CD4-positive, alpha-beta T cell treated with Interleukin-21 for 1 hour (primary cell): ENCODE measurements at places on chromosomes 7 and 10.

- no peak for DNase-seq
These were observed 22.4 kb upstream of the EGFR start for GRCh38 chr7:54996391-54996790.

GRCh38 chr10:71990706-71991269 is 26.6 kb downstream of the CHST3 start:
- no peak for DNase-seq

DNA sequence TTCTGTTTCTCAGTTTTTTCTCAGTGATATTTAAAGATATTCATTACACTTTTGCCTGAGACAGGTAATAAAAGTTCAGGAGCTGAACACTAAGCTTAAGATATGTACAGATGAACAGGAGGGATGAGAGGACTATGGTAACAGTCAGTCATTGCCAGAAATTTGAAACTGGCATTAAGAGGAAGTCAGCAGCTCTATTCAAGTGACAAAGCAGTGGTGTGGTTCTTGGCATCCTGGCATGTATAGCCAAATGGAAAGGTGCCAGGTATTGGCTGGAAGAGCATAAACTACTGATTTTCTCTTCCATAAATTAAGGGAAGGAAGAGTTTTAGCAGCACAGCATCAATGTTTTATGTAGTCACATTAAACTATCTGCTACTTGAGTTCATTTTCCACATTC is 22.7 kb downstream of the HOXA1 start:
- no peak for DNase-seq

- DNase-seq = no peak
These were observed 5.7 kb downstream of the PSMG3 start for GRCh38 chr7:1563981-1564602.

DNA sequence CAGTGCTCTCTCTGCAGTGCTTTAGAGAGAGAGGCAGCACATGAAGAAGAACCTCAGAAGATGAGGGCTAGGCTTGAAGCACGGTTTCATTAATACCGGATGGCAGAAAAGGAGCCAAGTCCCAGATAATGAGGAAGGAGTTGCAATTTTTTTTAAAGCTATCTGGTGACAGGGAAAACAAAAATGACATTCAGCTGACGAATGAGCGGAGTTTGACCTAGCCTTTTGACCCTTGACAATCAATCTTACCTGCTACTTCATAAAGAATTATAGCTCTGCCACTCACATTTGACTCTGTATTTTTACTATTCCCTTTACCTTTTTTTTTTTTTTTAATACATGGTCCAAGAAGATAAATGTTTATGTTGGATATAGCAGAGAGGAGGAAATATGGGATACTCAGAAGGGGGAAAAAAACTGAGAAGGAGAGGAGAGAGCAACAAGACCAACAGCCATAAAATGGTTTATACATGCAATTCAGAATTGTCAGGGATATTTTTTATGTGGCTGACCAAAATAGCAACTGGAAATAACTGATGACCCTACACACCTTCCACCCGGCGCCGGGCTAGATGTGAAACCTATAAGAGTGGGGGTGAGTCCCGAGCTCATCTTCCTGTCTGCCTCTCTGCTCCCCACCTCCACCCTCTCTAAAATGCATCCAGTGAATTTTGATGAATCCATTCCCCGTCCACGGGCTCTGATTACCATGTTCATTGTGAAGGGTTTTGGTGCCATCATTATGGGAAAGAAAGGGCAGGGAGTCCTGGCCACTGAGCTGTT is 274.4 kb upstream of the YAE1 start:
- no peak for DNase-seq

DNA sequence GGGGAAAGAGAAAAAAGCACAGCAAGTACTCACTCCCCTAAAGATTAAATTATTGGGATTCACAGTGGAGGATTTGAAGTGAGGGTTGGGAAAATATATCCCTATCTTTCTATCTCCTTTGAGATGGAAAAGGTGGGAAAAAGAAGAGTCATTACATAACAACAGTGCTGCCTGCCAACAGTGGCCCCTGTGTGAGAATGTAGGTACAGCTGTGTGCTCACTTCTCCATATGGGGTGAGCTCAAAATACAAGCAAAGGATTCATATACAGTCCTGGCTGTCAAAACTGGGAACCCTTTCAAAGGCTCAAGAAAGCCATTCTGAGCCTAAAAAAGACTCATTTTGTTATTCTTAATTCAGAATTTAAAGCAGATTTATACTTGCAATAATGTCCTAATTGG is 458.5 kb downstream of the GPAM start:
- no peak for DNase-seq

- no peak for DNase-seq
These were observed 40.3 kb upstream of the MXI1 start for GRCh38 chr10:110167149-110167548.

GRCh38 chr10:101301111-101301731 is 52.7 kb upstream of the BTRC start:
- DNase-seq = peak; percentile 23

DNA sequence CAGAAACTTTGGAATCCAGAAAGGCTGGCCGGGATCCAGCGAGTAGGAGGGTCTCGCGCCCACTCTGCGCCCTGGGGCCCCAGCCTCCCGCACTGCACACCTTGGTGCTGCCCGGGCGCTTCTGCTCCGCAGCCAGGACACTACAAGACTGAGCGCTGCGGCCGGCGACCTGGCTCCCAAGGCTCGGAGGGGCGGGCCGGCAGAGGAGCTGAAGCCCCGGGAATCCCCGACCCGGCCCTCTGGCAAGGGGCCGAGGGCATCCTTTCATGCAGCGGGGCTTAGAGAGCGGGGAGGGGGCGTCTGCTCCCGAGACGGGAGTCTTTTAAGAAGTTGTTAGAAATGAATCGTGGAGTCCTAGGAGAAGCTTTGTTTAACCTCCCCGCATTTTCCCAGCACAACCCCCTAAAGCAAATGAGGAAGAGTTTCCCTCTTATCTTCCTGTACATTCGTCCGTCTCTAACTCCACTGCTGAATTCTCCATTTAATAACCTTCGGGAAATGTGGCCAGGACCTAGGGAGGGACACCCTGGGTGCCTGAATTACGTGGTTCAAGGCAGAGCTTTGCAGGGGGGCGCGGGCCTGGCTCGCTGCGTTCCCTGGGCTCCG is 1.1 kb downstream of the VWC2 start:
- no peak for DNase-seq

DNA sequence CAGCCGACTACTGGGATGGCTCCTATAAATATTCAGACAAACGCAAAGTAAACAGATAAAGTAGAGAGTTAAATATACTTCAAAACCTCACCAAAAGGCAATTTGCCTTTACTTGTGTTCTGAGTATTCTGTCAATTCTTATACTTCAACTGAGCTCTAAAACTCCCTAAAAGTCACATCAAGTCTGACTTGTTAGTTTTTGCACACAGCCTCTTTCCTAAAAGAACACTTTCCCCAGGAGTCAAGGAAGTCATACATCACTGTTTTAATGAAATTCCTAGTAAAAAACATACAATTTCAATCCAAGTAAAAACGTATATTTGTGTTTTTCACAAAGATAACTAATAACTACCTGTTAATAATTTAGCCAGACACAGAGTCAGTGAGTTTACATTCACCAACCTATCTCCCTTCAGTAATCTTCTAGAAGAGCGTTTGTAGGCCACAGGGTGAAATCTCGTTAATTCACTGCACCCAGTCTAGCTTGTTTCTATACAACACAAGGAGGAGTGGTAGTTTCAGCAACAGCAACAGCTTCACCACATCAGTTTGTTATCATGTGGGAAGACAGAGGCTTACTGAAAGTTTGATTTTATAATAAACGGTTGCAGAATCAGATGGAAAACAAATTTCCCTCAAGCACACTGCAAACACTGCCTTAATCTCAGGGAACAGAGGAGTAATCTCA is 2.7 kb downstream of the COBL start:
- DNase-seq = no peak

- DNase-seq = no peak
These were observed 521.5 kb downstream of the SUGCT start for GRCh38 chr7:40656349-40656748.

DNA sequence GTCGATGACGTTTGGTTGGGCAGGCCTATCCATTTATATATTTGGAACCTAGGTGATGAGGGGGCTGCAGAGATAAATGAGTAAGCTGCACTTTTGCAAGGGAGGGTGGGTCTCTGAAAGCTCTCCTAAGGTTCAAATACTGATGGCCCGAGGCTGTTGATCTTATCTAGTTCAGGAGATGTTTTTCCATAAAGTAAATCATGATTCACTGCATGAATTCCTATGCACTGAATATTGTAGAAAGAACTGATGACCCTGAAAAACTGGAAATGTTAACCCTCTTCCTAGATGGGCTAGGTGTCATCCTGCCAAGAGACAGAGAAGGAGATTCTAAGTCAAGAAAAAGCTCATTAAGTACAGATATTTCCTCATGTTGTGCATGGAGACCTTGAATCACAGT is 459.9 kb downstream of the PLXNA4 start:
- DNase-seq = no peak

DNA sequence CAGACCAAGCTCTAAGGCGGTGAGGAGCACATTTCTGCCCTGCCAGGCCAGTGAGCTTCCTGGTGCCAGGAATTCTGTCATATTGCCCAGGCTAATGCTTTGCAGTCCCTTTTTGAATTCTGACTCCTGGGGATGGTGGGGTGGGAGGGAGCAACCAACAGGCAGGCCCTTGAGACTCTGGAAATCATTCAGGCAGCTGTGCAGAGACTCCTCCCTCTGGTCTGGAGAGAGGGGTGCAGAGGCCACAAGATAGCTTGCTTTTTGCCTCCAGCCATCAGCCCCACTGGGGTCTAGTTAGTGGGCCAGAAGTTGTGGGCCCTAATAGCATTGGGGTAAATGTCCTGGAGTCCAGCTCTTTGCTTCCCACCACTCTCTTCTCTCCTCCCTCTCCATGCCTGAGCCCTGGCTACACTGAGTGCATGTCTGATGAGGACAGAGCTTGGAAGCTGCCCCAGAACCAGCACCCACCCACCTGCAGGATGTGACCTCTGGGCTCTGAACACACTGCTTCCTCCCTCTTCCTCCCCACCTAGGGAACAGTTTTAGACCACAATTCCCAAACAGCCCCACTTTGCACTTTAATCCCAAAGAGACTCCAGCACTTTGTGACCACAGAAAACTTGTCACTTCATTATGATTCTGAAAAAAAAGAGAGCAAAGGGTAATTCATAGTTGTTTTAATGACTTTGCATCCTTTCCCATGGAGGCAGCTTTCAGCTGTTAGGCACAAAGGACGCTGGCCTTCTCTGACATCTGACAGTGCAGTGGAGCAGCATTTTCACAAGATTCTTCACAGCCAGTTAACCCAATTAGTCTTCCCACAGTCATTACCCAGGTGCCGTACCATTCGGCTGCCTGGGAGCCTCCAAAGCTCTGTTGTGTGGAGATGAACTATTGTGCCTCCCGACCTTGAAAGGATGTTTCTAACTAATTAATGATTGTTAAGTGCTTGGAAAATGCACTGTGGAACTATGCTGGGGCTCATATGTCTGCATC is 262.5 kb downstream of the TRIL start:
- DNase-seq = no peak

DNA sequence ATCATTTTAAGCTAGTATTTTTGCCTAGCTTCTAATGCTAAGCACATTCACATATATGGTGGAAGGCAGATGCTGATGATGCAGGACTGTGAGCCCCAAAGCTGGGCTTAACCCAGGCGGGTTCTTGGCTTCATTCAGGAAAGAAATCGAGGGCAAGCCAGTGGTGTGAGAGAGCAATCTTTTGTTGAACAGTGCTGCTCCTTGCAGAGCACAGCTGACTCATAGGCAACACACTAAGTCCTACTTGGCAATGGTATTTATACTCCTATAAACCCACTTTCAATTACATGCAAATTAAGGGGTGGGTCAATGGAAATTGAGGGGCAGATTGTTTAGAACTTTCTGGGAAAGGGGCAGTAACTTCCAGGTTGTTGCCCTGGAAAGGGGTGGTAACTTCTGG is 42.0 kb upstream of the CELF2 start:
- no peak for DNase-seq

GRCh38 chr10:97176226-97176625 is 9.5 kb downstream of the SLIT1 start:
- no peak for DNase-seq

- no peak for DNase-seq
These were observed 179.3 kb downstream of the NPSR1 start for GRCh38 chr7:34837316-34837715.

DNA sequence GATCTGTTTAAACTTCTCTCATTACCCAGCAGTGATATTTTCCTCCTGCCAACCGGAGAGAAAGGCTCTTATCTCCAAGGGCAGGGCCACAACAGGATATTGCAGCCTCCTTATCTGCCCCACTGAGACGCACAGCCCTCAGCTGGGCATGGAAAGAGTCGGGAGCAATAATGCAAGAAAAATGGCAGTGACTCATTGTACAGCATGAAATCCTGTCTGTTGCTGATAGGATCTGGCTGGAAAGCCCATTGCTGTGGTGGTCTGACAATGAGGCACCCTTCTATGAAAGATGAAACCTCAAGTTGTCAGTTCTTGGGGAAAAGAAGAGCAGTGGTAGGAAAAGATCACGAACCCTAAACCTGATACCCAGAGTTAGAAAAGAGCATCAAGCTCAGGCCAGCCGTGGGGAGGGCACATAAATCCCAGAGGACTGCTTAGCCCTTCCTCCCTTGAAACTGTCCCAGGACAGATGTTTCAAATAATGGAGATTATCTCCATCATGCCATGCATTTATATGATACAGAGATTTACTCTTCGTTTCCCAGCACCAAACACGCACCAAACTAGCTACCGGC is 47.0 kb upstream of the FIGNL1 start:
- DNase-seq = no peak

GRCh38 chr10:48683868-48684267 is 805 bp upstream of the WDFY4 start:
- DNase-seq = no peak

DNA sequence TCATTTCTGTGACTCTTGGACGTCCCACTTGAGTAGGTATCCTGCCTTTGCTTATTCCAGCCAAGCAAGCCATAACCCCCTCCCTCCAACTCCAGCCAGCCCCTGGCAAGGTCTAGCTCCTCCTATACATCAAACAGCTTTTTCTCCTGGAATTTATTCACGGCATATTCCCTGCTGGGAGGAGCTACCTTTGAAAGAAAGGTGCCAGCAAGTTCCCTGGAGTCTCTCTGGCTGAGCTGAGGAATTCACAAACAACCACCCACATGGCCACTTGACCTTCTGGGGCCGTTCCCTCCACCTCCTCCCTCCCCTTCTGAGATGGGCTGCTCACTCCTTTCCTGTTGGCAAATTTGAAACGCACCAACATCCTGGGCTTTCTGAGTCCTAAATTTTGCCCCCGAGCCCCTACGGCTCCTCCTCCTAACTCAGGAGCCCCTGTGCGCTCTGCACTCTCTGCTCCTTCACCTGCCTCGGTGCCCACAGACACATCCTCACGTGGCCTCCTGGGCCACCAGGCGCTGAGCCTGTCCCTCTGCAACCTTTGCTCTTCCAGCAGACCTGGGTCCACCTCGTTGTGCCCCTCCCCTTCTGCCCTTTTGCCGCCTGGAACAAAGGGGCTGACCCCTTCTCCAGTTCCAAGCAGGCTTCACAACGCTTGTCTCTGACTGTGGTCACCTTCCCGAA is 48.0 kb downstream of the HSPA12A start:
- no peak for DNase-seq

GRCh38 chr7:76020031-76020714 is 25.8 kb upstream of the TMEM120A start:
- DNase-seq = peak; percentile 68
